ENCODE measurements at places on chromosomes 4 and X.

- DNase-seq: no peak
Observed at GRCh38 chrX:10076765-10077164, 80.0 kb upstream of the CLCN4 start.

DNA sequence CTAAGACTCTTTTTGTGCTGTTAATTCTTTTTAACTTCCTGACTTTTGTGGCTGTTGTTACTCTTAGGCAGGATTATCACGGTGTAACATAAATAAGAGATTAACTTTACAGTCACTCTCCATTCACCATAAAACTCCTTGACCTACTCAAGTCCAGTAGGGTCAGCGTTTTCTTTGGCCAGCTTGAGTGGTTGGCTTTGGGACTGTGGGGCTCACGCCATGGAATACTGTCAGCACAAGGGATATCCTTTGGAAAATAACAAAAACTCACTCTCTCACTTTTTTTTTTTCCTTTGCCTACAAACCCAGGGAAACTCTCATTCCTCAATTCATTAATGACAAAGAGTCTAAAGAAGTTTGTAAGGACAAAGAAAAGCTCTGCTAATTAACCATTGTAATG is 89.4 kb upstream of the TLL1 start:
- no peak for DNase-seq

DNA sequence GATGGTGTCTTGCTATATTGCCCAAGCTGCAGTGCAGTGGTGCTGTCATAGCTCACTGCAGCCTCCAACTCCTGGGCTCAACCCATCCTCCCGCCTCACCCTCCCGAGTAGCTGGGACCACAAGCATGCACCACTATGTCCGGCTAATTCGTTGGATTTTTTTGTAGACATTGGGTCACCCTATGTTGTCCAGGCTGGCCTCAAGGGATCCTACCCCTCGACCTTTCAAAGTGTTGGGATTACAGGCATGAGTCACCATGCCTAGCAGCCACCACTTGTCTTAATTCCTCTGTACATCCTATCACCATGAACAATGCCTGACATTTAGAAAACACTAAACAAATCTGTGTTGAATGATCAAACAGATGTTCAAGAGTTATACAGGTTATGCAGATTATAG is 76.7 kb downstream of the NLGN4X start:
- DNase-seq: no peak

GRCh38 chrX:104567506-104567905 is 1.5 kb downstream of the IL1RAPL2 start:
- no peak for DNase-seq

GRCh38 chr4:123893011-123893981 is 496.7 kb downstream of the SPRY1 start:
- no peak for DNase-seq

GRCh38 chr4:82678051-82678450 is 116.3 kb upstream of the TMEM150C start:
- no peak for DNase-seq

DNA sequence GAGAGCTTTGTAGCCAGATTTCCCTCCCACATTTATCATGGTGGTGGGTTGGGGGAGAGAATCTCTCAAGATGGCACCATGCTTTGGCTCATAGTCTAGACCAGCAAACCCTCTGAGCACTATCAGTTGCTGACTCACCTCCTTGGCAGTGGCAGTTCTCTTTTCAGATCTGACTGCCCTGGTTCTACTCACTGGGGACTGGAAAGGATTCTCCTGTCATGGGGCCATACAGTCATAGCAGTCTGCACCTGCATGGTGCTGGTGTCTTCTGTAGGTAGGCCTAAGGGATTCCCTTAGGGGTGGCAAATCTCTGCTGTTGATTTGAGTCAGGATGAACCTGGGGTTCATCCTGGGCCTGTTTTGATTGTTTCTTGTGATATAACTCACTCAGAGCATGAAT is 2.6 kb downstream of the TEX13B start:
- DNase-seq: no peak
